Astrocyte of the spinal cord (primary cell): ENCODE measurements at places on chromosomes 4 and X.

DNA sequence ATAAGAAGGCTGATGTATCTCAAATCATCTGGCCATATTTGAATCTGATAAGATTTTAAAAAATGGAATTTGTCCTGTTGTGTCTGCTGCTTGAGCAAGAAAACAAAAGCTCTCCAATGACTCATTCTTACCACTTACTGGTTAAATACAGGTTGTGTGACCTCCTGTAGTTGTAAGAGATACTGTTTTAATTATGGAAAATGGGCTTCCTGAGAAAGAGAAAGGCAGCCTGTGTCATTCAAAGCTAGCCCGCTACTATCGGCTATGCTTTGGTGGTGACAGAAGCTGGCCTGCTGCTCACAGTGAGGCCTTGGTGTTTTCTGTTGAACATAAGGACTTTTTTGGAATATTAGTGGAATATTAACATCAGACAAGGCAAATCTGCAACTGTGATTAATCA lies 1722.1 kb upstream of the PCDH10 start:
- no peak for DNase-seq

DNA sequence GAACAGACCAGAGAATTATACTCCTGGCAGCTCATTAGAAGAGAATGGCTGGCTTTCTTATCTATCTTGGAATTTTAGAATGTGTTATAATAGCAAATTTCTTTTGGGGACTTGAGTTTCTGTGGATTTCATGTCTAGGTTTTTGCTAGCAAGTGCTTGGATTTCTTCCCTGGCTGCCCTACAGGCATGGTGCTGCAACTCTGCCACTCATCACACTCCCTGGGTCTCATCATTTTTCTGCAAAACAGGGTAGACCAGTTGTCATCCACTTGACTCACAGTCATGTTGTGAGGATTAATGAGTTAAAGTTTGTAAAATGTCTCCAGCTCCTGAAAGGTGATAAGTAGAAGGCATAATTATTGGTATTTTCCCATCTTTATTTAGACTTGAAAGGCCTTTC lies 60.7 kb upstream of the LCORL start:
- no peak for DNase-seq

DNA sequence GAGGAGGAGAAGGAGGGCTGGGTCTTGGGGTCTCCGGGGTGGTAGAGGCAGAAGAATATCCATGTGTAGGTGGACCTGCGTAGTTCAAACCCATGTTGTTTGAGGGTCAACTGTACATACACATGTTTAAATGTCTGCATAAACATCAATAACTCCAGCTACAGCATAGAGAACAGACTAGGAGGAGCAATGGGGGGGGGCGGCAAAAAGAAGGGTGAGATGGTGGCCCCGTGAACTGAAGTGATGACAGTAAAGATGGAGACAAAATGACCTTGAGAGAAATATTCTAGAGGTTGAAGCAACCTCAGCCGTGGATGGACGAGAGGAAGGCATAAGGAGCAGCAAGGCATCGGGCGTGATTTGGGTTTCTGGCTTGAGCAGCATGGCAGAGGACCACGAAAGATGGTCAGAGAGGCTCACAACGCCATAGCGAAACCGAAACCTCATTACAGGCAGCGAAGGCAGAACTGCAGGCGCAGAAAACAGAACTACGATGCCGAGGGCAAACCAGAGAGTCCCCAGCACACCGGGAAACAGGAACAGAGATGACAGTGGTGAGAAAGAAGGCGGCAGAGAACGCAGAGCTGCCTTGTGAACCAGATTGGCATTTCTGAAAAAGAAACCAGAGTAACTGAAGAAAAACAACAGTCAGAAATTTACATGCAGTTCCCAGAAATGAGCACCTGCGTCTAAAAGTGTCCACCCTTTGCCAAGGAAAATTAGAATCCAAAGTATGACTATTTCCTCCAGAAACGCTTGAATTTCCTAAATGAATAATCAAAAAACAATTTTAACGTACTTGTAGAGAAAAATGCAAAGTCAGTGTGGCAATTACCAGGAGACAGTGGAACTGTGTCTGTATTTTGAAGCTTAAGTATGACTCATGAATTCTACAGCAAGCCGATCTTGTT lies 50.3 kb upstream of the ENPP6 start:
- DNase-seq = peak; percentile 89

- DNase-seq = no peak
Observed at GRCh38 chr4:139443661-139444060, 10.3 kb upstream of the RAB33B start.

DNA sequence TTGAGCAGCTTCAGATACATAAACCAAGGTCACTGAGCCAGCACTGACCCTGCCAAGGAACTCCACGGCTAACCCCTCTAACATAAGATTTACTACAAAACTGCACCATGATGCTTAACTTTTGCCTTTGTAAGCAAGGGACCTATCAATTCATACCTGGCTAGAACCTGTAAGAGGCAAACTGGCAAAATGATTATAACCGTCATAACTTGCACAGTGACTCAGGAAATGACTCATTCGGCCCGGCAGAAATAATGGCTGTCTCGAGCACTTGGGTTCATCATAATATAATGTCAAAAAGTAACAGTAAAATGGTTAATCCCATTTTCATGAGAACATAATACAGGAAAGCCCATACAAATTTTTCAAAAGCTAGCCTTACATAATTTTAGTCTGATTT lies 17.2 kb downstream of the RASGEF1B start:
- DNase-seq = no peak

DNA sequence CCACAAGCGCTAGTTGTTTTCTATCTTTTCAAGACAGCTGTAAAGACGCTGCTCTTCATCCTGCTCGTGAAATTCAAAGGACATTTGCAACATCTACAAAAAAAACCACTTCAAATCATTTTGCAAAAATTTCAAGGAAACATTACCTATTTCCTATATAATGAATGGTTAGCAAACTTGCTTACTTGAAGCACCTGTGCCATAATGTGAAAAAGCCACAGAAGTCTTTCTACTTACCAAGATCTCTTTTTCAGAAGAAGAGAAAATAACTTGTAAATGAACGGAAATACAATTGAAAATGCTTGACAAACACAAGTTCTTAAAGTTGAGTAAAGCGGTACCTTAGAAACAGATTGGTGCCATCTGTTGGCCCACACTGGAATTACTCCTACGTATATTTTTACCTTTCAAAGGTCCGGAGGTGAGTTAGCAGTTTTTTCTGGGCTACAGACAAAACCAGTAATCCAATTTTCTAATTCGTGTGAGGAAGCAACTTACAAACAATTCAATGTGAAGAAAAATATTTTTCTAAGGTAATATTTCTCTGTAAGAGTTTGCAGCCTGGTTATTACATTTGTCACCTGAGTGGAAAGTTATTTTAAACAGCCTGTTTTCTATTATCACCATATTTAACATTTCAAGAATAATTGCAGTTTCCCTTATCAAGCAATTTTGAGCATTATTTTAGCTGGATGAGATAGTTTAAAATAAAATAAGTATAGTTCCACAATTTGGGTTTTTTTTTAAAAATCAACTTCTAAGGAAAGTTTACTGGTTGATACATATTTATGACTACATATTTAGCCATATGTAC lies at the start of gene TLR6:
Gene TLR6, minus strand, starts transcription at position 294 of the 814 bp plus-strand sequence. CDS start 27,344 bp downstream, outside the sequence.
- DNase-seq = peak; percentile 76

DNA sequence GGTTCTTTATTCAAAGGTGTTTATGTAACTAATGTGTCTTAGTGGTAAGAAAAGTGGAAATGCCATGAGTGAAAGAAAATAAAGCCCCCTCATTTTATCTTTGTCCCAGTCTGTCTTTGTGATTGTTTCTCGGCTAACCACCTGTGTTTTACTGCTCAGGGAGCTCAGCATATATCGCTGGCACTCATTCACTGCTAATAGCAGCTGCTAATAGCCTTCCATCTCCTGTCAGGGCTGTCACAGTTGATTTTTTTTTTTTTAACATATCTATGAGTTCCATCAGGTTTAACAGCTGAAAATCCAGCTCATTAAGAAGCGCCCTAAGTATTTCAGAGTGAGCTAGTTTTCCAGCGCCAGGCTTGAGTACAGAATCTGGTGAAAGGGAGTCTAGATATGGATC lies 205.6 kb downstream of the RBMX2 start:
- no peak for DNase-seq

DNA sequence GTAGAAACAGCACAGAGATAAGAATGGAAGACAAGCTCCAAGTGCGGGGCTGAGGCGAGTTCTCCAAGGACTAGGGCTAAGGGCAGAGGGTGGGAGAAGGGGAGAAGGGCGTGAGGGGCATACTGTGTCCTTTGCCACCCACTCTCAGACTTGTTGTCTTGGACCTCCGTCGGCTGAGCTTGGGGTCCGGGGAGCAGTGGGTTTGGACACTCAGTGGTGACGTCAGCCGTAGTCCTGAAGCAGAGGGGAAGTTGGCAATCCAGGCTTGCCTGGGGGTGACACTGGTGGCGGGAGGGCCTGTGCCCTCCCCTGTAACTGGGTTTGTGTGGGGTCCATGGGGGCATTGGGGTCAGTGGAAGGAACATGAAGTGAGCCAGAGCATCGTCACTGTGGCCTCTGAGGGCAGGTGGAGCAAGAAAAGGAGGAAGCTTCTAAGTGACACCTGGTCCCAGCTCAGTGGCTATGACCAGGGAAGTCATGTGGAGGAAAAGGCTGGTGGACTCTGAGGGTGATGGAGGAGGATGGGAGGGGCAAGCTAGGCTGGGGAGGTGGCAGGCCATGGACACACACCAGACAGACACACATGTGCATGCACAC lies 17.6 kb downstream of the CD99 start:
- DNase-seq = no peak

DNA sequence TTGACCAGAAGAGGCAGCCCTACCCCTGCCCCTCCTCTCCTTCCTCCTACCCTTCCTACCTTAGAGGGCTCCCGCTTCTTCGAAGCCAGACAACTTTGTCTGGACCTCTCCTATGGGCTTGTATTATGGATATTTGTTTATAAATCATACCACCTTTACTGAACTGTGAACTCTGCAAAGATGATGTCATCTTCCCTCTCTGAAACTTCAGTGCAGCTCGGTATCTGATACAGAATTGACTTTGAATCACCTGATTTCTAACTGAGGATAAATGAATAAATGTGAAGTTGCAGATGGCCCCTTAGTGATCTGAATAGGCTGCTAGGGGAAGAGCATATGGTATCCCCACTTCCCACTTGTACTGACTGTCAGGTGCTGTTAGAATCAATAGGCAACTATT lies 1.1 kb upstream of the OTC start:
- DNase-seq = no peak

DNA sequence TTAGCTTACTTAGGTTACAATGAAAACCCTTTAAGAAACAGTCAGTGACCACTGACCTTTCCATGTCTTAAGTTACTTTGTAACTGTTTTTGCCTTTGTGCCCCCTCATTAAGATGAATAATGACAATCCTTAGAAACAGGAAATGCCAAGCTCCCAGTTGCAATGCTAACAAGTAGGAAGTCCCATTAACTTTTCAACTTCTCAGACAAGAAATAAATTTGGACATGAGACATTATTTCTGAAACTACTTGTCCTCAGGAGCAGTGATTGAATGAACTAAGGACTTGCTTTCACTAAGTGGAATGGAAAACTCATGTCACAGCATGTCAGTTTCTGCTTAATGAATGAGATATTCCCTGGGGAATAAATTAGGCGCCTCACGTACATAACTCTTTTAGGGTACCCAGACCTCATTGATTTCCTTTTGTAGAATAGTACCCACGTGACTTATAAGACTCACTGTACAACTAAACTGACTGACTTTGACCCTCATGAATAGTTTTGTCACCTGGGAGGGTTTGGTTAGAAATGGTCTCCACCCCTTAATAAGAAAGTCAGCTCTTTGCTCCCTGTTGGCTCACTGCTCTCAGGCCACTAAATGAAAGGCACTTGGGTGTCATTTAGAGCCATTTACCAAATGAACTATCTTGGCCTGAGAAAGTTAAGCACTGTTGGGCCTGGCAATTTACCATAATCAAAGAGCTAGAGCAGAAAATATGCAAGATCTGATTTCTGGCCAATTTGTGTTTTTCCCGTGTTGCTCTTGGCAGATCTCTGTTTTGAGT lies 383.9 kb downstream of the RPA4 start:
- DNase-seq = peak; percentile 1

GRCh38 chr4:89001647-89002445 lies 55.1 kb downstream of the FAM13A start:
- DNase-seq = no peak

- DNase-seq = no peak
Observed at GRCh38 chr4:8705161-8706145, 112.9 kb downstream of the CPZ start.

- DNase-seq = peak; percentile 67
Observed at GRCh38 chr4:118281611-118282442, 71.0 kb downstream of the PRSS12 start.

GRCh38 chrX:133235830-133236229 lies 17.7 kb upstream of the TFDP3 start:
- no peak for DNase-seq

GRCh38 chrX:41445781-41446358 lies 1.3 kb upstream of the NYX start:
- no peak for DNase-seq
